ENCODE measurements at places on chromosomes 1 and 21.

DNA sequence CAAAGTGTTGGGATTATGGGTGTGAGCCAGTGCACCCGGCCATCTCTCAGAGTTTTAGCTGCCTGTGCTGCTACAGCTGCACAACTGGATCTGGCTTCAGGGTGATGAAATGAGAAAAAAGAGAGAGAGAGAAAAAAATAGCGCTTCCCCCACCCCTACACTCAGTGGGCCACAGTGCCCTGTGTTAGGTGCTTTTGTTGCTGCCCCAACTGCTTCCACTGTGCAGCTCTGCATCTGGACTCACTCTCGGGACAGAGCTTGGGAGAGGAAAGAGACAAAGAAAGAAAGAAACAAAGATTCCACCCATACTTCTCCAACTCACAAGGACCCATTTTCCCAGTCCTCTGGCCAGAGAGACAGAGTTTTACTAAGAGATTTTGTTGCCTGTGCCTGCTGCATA, 50.4 kb downstream of the INAVA start:
- no peak for DNase-seq

- no peak for DNase-seq
These were observed 122.1 kb downstream of the UCK2 start for GRCh38 chr1:165949335-165950130.

GRCh38 chr1:153487707-153488106, 27.3 kb upstream of the S100A7 start:
- DNase-seq = no peak

DNA sequence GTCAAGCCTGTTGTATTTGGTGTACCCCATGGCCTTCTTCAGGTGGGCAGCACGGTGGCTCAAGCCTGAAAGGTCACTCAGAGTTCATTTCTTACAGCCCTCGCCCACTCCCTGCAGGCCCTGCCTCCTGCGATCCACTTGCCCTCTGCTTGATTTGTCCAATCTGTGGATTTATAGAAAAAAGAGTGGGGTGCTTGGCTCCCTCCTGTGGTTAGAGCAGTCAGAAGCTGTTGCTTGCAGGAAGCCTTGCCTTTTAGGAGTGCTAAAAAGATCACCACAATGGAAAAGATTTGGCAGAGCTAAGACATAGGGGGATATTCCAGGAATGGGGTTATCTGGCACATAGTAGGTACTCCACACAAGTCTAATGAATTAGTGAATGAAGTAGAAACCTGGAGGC, 108.0 kb upstream of the TRABD2B start:
- no peak for DNase-seq

DNA sequence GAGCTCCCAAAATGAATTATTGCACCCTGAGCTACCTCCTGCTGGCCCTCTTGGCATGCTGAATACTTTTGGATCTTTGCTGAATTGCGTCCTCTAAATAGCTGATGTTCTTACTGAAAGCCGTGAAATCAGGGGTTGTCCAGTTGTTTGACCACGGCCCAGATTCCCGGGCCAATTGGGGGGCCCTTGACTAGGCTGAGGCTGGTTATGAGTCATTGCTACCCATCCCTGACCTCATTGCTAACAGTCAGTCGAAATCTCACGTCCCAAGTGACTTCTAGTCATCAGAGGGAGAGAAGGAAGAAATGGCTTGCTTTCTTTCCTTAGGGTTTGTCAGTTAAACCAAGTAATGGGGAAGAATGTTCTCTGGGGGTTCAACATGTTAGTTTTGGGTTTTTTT, 37.4 kb downstream of the SMYD2 start:
- no peak for DNase-seq

GRCh38 chr1:186993996-186994395, 165.2 kb downstream of the PLA2G4A start:
- no peak for DNase-seq

GRCh38 chr1:150281221-150281757, 1.1 kb upstream of the CIART start:
- peak; percentile 71 for DNase-seq

GRCh38 chr21:38806153-38806941, 618 bp downstream of the ETS2 start:
- DNase-seq = peak; percentile 36

DNA sequence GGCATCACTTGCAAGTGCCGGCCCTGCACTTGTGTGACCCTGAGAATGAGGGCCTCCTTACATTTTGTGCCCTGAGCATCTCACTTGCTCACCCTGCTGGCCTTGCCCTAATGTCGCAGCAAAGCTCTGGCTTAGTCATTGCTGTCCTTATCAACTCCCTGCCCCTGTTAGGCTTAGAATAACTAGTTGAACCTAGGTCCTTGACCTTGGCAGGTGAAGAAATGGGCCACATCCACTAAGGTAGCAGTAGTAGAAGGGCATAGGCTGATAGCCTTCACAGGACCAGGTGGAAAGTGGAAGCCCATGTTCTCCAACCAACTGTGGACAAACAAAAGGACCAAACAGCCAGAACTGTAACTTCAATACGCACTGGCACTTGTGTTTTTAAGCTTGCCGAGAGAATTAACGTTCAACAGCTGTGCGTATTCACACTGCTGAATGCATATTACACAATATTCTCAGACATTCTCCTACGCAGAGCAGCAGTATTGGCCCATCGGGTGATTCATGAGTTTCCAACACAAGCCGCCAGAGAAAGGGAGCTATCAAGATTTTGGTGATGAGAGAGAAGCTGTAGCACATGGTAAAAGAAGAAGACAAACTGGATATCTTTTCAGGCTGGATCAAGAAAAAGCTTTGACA, 27.7 kb upstream of the PTGFRN start:
- DNase-seq = peak; percentile 49

- DNase-seq = no peak
These were observed 27.6 kb downstream of the KIRREL1 start for GRCh38 chr1:158020886-158021620.

GRCh38 chr1:36532810-36533401, 50.2 kb upstream of the CSF3R start:
- no peak for DNase-seq

GRCh38 chr1:240149484-240150094, 57.9 kb downstream of the FMN2 start:
- peak; percentile 34 for DNase-seq

GRCh38 chr1:165862448-165862847, 35.0 kb downstream of the UCK2 start:
- no peak for DNase-seq

GRCh38 chr1:88375977-88376376, 308.1 kb upstream of the PKN2 start:
- DNase-seq = no peak

DNA sequence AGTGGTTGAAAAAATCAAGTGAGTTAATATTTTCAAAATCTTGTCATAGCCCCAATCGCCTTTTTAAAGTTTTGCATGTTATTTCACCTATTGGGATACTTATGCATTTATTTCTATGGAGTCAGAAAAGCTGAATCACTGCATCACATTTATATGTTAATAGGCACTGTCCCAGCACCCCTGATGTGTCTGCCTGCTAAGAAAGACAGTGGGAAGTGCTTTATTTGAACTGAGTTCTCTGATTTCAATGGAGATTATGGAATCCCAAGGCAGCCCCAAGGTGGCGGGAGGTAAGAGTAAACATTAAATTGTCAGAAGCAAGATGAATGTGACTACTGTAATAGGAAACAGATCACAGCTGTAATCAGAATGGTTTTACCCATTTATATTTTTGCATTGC, 2225.7 kb downstream of the NCAM2 start:
- DNase-seq = peak; percentile 65

- no peak for DNase-seq
These were observed 74.7 kb downstream of the DISC1 start for GRCh38 chr1:231701306-231701705.

DNA sequence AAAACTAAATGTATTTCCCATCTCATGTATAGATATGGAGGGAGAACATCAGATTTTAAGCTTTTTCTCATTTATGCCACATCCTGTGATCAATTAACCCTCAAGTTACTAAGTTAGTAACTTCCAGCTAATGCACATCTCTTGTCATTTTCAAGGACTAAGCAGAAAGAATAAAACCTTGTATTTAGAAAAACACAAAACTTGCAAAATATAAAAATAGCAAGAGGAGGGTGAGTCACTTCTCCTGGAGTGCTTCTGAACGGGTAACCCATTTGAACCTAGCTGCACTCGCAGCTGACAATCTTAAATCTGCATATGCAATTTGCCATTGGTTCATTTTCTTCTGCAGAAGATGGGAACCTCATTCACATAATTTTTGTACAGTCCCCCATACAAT, 500.5 kb downstream of the SETD4 start:
- DNase-seq = no peak

DNA sequence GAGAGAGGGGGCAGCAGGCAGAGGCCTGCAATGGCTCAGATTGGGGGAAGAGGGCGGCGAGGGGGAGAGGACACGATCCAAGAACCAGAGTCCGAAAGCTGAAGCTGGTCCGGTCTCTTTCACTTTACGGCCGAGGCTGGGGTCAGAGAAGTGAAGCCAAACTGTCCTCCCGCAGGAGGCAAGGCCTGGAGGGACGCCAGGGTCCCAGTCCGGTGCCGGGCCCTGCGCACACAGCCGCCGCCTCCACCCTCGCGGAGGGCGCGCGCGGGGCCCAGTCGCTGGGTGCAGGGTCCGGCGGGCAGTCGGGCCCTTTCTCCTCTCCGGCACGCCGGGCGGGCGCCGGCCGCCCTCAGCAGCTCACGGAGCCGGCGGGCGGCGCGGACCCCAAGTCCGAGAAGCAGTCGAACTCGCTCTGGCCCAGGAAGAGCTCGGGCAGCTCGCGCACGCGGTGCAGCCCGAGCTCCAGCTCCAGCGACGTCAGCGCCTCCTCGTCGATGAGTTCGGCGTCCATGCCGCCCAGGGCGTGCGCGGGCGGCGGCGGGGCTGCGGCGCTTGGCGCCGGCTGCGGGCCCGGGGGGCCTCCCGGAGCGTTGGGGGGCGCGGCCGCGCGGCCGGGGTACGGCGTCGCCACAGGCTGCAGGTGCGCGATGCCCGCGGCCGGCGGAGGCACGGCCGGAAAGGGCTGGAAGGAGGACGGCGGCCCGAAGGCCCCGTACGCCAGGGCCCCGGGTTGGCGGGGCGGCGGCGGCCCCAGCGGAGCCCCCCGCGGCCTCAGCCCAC, 749 bp downstream of the CITED4 start:
- DNase-seq = peak; percentile 40

DNA sequence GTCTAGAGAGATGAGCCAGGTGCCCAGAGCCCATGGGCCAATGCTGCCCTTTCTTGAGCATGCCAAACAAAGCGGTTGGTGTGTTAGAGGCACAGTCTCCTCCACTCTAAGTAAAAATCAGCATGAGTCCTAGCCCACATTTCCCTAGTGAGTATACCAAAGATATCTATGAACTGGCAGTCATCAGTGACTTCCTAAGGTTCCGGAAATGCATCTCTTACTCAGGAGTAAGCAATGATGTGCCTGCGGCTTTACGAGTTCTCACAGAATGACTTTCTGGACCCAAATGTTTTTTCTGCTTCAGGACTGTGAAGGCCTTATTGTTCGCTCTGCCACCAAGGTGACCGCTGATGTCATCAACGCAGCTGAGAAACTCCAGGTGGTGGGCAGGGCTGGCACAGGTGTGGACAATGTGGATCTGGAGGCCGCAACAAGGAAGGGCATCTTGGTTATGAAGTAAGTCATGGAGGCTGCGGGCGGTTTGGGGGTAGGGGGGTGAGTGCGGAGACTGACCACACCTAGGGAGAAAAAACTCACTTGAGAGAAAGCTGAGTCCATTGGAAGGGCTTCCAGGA, 9.2 kb downstream of the PHGDH start:
- no peak for DNase-seq

- DNase-seq = no peak
These were observed 195.6 kb downstream of the APP start for GRCh38 chr21:25974964-25975363.

DNA sequence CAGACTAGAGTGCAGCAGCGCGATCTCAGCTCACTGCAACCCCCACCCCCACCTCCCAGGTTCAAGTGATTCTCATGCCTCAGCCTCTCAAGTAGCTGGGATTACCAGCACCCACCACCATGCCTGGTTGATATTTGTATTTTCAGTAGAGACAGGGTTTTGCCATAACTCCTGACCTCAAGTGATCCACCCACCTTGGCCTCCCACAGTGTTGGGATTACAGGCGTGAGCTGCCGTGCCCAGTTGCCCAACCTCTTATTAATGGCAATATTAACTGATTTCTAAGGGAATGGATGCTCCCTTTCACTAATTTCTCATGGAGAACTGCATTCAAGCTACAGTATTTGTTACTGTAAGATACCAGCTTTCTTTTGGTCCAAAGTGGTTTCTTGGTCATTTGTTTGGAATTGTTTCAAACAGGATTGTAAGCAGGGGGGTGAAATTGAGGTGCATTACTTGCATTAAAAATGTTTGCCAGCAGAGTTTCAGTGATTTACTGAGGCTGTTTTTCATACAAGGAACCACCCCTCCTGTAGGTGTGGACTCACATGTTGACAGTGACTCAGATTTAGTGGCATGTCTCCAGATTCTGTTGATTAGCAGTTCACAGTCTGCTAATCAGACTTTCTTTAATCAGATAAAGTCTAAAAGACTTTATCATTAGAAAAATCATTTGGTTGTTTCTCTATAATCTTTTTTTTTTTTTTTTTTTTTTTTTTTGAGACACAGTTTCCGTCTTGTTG, 3.9 kb upstream of the TGFBR3 start:
- DNase-seq = no peak

DNA sequence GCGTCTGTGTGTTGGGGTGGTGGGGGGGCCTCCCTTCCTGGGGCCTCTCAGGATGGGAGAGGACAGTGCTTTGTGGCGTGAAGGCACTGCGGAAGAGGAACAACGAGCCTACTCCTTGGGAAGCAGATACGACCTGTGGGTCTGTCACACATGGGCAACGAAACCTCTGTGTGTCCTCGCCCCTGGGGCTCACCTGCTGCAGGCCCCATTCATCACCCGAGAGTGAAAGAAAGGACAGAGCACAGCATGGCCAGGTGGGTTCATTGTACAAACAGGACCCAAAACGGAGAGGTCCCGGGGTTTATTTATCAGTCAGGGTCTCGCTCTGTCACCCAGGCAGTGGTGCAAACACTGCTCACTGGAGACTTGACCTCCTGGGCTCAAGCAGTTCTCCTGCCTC, 40.1 kb upstream of the LIN9 start:
- peak; percentile 96 for DNase-seq

GRCh38 chr1:111334169-111334568, 43.5 kb downstream of the CHIA start:
- no peak for DNase-seq

GRCh38 chr1:53598966-53599365, 139.8 kb downstream of the DMRTB1 start:
- no peak for DNase-seq

GRCh38 chr1:84156210-84156621, 12.1 kb downstream of the PRKACB start:
- DNase-seq = no peak

- DNase-seq = no peak
These were observed at the start of gene ADGRL4 for GRCh38 chr1:79006564-79006963. Gene ADGRL4 (minus strand): TSS chr1:79006730. CDS start chr1:79006654, 76 bp downstream.

DNA sequence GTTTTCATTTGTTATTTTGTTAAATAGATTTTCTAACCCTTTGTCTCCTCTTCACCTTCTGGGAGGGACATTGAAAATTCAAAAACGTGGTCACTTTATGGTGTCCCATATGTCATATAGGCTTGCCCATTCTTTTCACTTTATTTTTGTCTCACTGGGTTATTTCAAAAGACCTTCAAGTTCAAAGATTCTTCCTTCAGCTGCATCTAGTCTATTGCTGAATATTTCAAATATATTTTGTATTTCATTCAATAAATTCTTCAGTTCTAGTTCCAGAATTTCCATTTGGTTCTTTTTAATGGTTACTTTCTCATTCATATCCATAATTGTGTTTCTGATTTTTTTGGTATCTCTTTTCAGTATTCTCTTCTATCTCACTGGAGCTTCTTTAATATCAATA, 11.6 kb upstream of the KCTD3 start:
- no peak for DNase-seq
